GOT3 (cell line): ENCODE measurements at places on chromosomes 6 and 20.
A peak's percentile ranks its signal among the peaks of the same experiment; 100 is the strongest.

DNA sequence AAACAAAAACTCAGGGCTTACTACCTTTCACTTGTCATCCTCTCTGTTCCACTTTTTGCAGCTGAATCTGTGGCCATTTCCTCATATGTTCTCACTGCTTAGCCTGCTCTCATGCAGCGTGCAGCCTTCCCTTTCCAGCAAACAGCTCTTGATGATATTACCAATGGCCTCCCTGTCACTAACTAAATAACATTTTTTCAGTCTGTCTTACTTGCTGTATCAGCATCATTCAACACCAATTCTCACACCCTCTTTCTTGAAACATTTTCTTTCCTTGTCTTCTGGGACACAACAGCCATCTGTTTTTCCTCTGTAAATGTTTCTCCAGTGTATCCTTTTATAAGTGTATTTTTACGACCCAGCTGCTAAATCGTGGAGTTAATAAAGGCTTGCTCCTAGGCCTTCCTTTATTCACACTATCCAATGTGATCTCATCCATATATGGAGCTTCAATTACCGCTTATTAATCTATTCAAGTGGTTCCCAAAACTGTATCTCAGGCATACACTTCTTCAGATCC lies 523.6 kb upstream of the RNF217 start:
- no peak for DNase-seq

GRCh38 chr20:399182-399707 lies 8.9 kb upstream of the RBCK1 start:
- no peak for DNase-seq

- DNase-seq: no peak
Observed at GRCh38 chr6:52540286-52540902, 36.5 kb downstream of the TRAM2 start.

DNA sequence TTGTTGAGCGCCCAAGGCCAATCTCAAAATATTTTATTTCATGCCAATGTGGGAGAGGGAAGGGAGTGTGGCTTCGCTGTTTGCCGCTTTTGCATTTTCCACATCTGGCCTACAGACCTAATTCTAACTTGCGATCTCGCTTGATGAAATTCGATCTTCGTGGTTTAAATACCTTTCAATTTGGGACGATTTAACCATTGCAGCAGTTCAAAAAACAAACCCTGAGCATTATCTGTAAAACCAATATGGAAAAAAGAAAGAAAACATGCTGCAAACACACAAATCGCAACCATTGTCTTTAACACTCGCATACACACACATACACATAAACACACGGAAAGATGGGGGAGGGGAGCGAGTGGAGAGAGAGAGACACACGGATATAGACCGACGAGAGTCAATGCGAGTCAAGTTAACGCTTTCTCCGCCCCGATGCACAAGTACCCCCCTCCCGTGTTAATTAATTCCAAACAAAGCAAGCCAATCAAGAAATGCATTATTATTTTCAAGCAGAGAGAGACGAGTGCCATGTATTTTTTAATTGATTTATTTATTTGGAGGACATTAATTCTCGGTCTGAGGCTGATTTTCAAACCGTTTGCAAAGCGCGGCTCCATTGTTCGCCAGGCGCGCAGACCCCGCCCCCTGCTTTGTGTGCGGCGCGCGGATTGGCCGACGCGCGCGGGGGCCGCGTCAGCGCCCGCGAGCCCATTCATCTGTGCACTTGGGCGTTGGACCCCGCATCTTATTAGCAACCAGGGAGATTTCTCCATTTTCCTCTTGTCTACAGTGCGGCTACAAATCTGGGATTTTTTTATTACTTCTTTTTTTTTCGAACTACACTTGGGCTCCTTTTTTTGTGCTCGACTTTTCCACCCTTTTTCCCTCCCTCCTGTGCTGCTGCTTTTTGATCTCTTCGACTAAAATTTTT lies at the start of gene MARCKS:
MARCKS (plus strand) TSS at position 721 of the 931 bp plus-strand sequence. CDS start 401 bp downstream, outside the sequence.
- peak; percentile 24 for DNase-seq

GRCh38 chr6:111767752-111768430 lies 105.4 kb downstream of the FYN start:
- no peak for DNase-seq

- DNase-seq: no peak
Observed at GRCh38 chr6:113120224-113120581, 736.9 kb upstream of the MARCKS start.

DNA sequence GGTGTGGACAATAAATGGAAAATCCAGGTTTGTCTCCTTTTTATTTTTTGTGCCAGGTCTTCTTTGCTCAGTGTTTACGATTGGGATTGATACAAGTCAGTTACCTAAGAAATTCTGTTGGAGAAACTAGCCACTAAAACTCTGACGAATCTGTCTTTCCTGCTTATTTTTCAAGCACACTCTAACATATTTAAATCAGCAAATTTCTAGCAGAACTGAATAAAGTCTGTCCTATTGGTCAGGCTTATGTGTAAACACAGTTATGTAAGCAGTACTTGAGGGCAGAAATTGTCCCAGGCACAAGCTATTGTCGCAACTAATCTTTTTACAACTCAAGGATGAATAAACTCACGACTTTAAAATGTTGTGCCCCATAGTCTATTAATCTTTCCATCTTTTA lies 12.1 kb upstream of the EXOC2 start:
- no peak for DNase-seq

DNA sequence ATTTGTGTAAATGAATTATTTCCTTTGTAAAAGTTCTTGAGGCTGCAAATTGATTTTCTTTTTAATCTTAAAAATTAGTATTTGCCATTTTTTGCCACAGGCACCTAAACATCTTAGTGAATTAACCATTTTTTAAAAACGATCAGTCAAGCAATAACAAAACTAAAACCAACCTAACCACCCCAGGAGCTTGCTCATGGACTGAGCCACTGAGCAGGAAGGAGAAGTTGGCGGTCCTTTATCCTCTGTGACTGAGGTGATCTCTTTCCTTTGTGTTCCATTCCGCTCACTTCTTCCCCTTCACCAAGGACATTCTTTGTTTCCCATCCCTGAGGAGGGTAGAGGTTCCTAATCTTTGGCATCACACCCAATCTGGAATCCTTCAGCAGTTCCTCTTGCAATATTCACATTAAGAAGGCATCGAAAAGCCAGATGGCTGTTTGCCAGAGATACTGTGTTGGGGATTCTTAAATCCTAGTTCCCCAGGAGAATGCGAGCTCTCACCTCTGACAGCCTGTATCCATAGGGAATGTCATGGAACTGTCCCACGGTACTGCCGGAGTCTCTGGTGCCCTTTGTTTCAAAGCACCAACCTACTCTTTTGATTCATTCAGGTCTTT lies 30.5 kb downstream of the RPRD1B start:
- no peak for DNase-seq

DNA sequence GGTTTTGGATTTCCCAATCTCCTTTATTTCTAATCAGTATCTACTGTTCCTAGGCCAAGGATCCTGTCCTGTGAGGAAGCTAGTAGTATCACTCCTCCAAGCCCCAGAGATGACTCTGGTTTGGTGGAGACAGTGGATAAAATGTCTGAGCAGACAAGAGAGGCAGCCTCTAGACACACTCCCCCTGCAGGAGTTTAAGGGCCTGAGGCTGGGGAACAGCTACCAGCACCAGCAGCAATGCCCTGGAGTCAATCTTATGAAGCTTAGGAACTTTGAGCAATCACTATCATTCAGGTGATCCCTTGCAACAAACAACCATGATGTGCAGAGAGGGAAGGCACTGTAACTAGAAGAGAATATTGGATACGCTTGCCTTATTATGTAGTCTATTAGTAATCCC lies 384.7 kb upstream of the ID4 start:
- DNase-seq: no peak

DNA sequence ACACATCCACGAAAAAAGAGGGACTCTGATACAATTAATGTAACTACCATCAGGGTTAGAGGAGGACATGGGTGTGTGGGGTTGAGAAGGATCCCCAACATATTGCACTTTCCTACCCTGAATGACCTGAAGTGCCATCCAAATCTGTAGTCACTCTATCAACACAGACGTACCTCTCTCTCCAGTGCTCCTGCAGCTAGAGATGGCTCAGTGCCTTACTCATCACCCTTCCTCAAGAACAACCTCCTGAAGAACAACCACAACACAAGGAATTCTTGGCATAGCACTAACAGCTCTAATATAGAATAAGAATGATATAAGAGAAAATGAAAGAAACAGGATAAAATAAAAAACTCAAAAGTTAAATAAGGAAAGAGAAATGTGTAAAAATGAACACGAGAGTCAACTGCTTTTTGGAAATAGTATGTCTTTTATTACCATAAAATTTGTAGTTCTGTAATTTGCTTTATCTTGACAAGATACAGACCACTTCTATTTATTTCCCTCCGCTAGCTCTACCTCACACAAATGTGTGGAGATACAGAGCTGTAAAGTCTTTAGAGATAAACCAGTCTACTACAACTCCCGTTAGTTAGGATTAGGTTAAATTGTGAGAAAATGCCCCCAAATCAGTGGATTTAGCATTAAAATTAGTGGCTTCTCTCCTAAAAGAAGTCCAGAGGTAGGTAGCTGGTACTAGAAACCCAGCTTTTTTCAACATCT lies 63.9 kb downstream of the REV3L start:
- DNase-seq: no peak

GRCh38 chr6:113447088-113447831 lies 409.9 kb upstream of the MARCKS start:
- DNase-seq: no peak

DNA sequence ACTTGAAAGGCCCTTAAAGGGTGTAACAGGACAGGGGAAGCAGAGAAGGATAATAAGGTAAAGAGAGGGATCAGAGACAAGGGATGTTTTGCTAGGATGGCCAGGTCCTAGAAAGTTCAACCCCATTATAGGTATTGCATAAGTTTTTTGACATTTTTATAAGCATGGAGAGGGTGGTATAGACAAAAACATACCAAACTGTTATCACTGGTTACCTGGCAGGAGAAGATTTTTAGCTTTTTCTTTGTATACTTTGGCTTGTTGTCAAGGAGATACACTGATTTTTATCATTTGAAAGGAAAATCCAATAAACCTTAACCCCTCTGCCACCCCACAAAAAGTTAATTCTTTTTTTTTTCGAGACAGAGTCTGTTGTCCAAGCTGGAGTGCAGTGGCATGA lies 28.4 kb downstream of the ZMYND8 start:
- no peak for DNase-seq

GRCh38 chr6:98514073-98514720 lies 320.2 kb upstream of the POU3F2 start:
- no peak for DNase-seq

DNA sequence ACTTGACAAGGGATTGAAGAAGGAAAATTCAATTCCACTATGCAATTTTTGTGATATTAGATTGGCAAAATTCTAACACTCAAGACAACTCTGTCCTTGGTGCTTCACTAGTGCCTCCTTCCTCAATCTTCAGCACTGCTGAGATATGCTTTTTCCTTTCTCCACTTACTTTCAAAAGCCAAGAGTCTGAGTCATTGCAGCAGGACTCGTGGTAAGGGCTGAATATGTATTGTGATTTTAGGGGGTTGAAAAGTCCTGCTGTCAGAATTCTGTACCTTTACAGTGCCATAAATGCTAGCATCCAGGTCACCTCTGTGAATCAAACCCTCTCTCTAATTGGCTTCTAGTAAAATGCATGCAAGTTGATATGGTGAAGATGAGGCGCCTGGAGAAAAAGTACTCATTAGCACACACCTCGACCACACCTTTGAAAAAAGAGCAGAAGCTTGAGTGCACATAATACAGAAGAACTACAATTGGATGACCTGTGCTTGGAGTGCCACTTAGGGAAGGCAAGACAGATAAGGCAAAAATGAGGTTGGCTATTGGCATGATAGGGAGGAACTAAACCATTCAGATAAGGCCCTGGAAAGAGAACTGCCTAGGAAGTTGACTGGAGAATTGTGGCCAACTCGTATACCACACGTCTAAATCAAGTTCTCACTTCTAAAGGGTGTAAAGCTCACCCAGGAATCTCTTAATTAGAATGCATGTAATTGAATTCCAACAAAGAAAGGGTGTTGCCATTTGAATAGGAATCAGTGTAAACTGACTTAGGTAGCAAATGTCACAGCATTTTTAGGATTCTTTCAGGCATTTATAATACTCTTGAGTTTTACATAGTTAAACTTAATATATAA lies 43.6 kb upstream of the FAM83B start:
- DNase-seq: no peak

GRCh38 chr6:63881791-63882190 lies 246.2 kb downstream of the PHF3 start:
- DNase-seq: no peak

DNA sequence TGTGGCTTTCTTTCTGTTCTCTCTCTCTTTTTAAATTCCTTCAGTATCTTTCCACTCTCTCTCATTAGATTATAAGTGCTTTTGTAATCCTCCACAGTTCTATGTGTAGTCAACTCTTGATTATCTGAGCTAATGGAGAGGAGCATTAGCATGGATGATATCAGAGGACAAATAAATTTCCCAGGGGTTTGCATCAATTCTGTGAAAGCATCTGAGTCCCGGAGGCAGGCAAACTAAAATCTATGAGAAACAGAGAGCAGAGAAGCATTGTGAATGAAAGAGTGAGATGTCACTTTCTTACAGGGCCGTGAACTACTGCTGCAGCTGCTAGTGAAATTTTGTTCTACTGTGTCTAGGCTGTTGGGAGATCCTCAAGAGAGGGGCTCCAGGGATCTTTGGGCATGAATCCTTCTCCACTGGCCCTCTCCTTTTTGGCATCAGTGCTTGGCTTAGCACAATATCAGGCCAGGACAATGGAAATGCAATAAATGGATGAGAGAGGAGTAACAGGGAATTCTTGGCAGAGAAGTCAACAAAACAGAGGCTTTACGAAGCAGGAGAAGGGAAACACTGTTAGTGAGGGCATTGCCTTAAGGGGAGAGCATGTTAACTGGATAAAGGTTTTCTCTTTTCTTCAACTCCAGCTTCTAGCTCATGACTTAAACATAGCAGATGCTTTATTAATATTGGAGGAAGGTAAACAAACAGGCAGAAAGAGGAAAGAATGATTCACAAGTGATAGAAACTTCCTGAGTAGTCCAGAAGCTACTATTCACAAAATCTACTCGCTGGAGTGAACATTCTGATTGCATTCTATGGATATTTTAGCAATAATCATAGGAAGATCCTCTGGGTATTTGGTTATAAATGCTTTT lies 847.0 kb upstream of the MAP3K7 start:
- DNase-seq: no peak

- DNase-seq: no peak
Observed at GRCh38 chr20:37911838-37912281, 8.9 kb downstream of the VSTM2L start.

- no peak for DNase-seq
Observed at GRCh38 chr20:53159160-53159559, 187.0 kb downstream of the TSHZ2 start.

DNA sequence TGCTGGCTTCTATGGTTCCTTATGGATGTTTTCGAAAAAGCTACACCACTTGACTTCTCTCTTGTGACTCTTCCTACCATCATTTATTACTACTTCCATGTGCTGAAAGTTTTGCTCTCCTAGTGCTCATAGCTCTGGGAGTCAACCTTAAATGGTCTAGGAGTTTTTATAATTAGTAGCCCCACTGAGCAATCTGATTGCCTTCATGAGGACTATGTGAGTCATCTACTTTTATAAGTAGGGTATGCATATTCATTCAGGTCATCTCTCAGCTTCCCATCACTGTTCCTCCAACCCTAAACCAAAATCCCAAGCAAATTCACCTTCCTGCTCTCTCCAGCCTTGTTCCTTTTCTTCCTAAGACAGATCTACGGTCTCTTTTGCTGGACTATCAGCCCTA lies 17.4 kb upstream of the FAXC start:
- no peak for DNase-seq
